NCI-H187 treated with DMSO at 0.1 percent for 48 hours (cell line): ENCODE measurements at places on chromosomes 5 and 9.

DNA sequence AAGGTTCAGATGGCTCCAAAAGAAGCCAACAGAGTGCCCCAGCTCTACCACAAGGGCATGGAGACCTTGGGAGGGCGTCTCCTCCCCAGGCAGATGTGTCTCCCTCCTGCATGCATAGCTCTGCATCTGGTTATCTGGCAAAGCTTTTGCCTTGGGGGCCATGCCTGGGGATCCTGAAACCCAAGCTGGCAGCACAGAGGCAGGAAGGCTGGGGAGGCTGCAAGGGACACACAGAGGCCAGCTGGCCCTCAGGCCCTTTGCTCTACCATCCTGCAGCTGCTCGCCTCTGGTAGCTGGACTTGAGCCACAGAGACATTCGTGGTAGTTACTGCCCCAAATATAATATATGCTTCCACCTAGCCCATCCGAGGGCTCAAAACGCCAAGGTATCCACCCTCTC lies 3.9 kb downstream of the SEPTIN8 start:
- DNase-seq: no peak

DNA sequence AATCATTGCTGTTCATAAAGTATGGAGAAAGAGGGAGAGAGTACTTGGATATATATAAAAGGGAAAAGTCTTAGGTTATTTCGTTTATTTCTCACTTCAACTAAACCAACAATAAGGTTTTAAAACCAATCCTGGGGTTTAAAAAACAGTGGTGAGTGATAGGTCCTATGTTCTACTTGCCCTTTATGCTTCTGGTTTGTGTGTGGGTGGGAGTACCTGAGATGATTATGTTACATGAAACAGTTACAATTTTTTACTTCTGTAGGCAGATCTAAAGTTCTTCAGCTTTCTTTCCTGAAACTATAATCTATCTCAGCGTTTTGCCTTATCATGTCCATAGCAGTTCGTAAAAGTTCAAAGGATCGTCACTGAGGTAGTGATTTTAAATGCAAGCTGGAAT lies 49.2 kb downstream of the STX17 start:
- DNase-seq: no peak

DNA sequence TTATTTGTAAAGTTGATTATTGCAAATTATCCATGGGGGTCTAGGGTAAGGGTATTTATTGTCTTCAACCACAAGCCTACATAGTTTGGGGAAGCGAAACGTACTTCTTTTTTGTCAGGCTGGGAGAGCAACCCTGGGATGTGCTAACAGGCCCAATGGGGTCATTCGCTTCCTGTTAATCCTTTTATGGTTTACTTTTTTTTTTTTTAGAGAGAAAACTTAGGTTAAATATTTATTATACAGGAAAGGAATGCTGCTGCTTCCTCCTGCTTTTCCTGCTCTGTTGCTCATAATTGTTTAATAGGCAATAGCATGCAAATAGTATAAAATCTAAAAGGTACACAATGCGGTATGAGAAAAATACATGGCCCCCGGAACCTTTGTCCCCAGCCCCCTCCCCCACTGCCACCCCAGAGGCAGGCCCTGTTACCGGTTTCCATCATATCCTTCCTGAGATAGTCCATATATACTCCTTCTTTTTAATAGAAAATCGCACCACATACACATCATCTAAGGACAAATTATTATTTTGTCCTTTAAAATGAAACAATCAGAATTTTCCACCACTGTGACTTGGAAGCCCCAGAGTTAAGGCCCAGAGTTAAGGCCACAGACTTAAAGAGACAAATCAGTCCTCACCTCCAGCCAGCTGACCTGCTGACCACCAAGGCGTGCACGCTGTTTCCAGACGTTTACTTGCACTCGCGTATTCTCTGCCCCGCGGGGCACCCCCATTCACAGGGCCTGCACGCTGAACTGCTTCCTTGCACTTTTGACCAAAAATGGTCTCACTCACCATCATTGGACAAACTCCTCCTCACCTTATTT lies 83.9 kb downstream of the NDFIP1 start:
- DNase-seq: no peak

- no peak for DNase-seq
Observed at GRCh38 chr5:175470781-175471180, 7.6 kb upstream of the SFXN1 start.

- DNase-seq: no peak
Observed at GRCh38 chr9:18122171-18122570, 351.8 kb upstream of the ADAMTSL1 start.

DNA sequence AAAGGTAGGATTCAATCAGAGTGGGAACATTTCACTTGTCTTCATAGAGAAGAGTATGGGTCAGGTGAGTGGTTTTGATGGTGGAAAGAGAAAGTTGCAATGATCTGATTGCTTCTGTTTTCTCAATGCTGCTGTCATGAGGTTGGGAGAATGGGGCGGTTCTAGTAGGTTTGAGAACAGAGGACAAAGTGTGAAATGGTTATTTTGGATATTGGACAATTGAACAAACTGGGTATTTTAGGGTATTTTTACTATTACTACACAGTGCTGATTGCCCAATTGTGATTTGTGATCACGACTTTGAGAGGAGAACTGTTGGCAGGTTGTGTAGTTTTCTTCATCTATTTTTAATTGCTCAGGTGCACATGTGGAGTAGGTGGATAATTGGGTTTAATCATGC lies 60.2 kb downstream of the COMMD10 start:
- DNase-seq: no peak

DNA sequence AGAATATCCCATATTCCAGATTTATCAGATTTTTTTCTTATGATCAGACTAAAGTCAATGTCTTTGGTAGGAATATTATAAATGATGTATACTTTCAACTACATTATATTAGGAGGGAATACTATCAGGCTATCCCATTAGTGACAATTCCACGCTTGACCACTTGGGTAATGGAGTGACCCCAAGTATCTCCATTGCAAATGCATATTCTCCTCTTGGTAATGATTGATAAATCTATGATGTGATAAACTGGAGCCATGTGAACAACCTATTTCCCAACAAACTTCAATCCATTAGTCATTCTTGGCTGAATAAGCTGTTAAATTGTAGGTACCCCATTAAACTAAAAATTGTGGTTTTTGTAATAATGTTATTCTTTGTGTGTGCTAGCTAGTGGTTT lies 12.2 kb upstream of the MPDZ start:
- no peak for DNase-seq

DNA sequence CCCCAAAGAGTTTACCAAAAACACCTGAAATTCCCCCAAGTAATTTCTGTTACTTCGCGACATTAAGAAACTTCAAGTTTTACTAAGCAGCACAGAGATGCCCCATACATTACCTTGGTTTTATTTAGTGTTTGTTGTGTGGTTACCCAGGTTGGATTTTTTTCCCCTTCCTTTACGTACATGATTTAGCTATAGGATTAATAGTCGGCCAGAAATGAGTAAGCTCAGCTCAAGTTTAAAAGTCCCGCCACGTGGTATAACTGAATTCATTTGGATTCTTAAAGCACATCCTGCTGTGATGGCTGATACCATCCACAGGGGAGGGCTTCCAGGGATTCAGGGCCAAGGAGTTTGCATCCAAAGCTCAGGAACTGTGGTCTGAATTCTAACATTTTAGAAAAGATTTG lies 75.9 kb downstream of the DAP start:
- no peak for DNase-seq

GRCh38 chr5:132586063-132586462 lies 29.3 kb downstream of the RAD50 start:
- no peak for DNase-seq

GRCh38 chr5:80246995-80247729 lies 8.7 kb downstream of the SERINC5 start:
- DNase-seq: no peak

DNA sequence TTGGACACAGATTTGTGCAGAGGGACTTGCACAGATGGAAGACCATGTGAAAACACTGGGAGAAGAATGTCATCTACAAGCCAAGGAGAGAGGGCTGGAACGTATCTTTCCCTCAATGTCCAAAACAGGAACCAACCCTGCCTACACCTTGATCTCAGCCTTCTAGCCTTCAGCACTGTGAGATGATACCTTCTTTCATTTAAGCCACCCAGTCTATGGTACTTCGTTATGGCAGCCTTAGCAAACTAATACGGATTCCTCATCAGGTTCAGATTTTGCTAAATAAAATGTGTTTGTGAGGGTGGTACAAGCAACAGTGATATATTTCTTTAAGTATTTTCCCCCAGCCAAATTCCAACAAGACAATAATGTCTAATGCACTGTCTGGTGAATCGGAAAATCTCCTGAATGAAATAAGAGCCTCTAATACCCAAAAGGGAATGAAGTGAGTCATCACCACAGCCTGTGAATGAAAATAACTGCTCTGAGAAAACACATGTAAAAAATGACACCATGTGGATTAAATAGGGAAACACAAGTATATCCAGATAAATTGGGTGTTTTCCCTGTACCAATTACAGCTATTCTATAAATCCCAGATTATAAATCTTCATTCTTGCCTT lies 182.8 kb upstream of the TARS1 start:
- DNase-seq: no peak

GRCh38 chr5:68534131-68534940 lies 318.8 kb downstream of the PIK3R1 start:
- DNase-seq: peak; percentile 94

GRCh38 chr5:67731886-67732285 lies 483.7 kb upstream of the PIK3R1 start:
- no peak for DNase-seq

DNA sequence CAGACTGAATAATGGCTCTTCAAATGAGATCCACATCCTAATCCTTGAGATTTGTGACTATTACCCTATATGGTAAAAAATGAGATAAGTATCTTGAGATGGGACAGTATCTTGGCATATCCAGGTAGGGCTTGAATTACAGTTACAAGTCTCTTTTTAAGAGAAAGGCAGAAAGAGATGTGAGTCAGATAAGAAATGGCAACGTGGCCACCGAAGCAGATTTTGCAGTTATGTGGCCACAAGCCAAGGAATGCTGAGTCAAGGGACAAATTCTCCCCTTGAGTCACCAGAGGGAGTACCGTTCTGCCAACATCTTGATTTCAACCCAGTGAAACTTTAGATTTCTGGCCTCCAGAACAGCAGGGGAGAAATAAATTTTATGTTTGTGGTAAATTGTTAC lies 1983.0 kb upstream of the C9orf72 start:
- no peak for DNase-seq

GRCh38 chr5:129244478-129244877 lies 149.9 kb downstream of the ISOC1 start:
- no peak for DNase-seq

DNA sequence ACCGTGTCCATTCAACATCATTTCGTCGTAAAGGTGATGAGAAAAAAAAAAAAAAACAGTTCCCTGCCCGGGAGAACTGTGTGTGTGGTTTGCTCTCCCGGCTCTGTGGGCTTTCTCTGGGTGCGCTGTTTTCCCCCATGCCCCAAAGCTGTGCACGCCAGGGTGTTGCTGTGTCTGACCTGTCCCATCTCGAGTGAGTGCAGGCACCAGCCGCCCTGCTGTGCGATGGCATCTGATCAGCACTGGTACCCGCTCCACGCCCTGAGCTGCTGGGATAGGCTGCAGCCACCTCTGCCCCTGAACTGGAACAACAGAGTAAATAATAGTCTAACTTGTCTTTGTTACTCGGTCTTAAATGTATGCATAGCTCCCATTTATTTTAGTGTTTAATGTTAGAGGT lies 33.3 kb downstream of the CEP72 start:
- no peak for DNase-seq

DNA sequence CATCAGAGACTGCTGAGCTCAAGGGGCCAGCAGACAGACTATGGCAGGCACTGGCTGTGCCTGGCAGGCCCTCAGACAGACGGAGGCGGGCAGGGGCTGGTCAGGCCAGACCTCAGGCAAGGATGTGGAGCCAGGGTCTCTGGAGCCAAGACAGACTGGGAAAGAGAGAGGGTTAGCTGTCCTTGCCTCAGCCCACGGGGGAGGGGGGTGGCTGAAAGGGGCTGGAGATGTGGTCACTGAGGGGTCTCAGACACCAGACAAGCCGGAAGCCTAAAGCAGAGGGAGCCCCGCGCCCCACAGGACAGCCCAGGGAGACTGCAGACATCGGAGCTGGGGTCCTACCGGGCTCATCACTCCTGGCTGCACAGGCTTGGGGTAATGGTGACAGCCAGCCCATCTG lies 141.2 kb upstream of the FOXD4L5 start:
- DNase-seq: no peak

DNA sequence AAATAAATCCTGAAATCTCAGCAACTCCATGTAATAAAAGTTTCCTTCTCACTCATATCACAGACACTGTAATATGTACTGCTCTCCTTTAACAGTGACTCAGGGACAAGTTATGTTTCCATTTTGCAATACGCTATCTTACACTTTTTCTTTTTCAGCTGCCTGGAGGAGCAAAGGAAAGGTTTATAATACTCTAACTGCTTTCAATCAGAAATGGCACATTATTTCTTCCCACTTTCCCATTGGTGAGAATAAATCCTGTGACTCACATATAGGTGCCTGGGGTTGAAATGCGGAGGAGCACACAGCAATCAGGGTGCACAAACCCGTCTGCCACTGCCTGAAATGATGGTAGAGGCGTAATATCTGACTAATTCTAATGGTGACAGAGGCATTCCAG lies 186.6 kb downstream of the HINT1 start:
- no peak for DNase-seq

- no peak for DNase-seq
Observed at GRCh38 chr9:88462191-88462590, 72.8 kb upstream of the NXNL2 start.

GRCh38 chr9:134585746-134586706 lies 55.6 kb upstream of the COL5A1 start:
- no peak for DNase-seq

GRCh38 chr5:73822278-73822988 lies 196.4 kb downstream of the ARHGEF28 start:
- DNase-seq: no peak

- no peak for DNase-seq
Observed at GRCh38 chr5:134997015-134997414, 29.3 kb downstream of the CATSPER3 start.

GRCh38 chr5:54292866-54293265 lies 17.5 kb downstream of the ARL15 start:
- no peak for DNase-seq

DNA sequence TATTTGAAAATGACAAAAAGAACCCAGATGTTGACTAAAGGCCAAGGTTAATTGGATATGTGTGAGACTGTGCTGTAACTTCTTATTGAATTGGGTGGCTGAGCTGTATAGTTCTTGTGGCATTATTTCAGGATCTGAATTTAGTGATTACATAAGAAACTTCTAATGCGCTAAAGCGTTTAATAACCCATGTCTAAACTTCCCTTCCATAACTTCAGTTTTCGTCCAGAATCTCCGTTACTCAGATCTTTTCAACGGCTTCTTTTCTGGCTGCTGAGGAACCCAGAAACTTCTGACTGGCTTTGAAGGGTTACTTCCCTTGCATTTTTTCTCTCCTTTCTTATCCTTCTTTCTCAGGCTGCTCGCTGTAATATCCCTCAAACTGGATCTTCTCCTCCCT lies 28.1 kb upstream of the C9orf72 start:
- DNase-seq: no peak

GRCh38 chr5:172713113-172713808 lies 57.7 kb downstream of the DUSP1 start:
- DNase-seq: no peak

- DNase-seq: no peak
Observed at GRCh38 chr9:3858961-3859360, 333.2 kb upstream of the RFX3 start.
